ENCODE measurements at places on chromosomes 5 and 9.

GRCh38 chr9:88759364-88759763 is 224.4 kb downstream of the NXNL2 start:
- no peak for DNase-seq

DNA sequence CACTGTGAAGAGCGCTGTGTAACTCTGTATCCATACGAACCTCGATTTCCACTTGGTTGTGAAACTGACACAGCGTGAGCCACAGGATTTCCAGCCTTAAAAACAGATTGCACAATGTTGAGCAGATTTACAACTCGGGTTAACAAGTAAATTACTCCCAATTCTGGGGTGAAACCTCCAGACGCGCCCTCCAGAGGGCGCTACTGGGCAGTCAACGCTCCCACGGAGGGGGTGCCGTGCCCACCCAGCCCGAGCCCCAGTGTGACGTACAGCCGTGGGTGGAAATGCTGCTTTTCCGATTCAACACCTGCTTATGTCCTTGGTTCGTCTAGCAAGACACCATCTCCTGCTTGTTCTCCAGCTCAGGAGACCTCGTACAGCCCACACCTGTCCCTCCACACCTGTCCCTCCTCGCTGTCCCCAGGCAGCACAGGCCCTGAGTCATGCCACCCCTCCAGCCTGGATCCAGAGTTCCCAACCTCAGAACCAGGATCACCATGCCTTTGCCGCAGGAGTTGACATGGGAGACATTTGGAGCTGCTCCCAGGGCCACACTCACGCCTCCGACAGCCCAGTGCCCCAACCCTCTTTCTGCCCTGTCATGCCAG is 34.4 kb upstream of the SLC6A3 start:
- DNase-seq, result peak; percentile 22

- DNase-seq, result no peak
These were observed 34.8 kb upstream of the EFNA5 start for GRCh38 chr5:107705402-107706014.

- DNase-seq, result no peak
These were observed 133.6 kb downstream of the MVB12B start for GRCh38 chr9:126459965-126460843.

GRCh38 chr9:106964329-106964728 is 101.4 kb downstream of the ZNF462 start:
- no peak for DNase-seq

DNA sequence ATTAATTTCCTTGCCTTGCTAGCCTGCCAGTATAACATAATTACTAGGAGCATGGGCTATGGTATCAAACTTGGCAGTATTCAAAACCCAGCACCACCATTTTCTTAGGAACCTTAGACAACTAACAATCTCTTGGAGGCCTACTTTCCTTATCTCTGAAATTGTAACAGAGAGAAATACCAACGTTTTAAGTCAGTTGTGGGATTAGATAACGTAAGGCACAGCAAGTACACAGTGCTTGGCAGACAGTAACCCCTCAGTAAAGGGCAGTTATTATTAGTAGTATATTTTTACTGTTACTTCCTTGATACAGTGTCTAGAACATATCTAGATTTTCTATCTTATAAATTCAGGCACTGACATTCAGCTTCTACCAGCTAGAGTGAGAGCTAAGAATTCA is 309.6 kb downstream of the ACTL7B start:
- DNase-seq, result no peak

DNA sequence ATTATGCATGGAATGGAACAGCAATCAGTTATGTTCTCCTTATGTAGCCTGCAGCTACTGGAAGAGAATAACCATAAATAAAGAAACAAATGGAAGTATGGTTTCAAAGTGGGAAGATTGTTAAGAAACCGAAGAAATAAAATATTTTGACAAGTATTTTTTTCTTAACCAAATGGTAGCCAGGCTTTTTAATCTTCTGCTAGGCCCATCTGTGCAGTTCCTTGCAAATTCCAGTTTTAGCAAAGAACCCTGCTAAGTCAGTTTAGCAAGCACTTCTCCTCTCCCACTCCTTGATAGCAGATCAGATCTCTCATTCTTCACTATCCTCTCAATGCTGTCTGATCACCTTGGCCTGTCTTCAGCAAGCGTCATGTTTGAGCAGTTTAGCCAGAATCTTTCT is 111.1 kb upstream of the PRDM9 start:
- DNase-seq, result no peak

GRCh38 chr5:10735569-10736276 is 25.3 kb downstream of the DAP start:
- no peak for DNase-seq
